Umbilical cord (tissue), 2 donors: ENCODE measurements at places on chromosomes 1 and 21. TPM values are rescaled to one million over a fixed set of nuclear protein-coding genes. Genes with fewer than 3 reads are reported as not detected.

DNA sequence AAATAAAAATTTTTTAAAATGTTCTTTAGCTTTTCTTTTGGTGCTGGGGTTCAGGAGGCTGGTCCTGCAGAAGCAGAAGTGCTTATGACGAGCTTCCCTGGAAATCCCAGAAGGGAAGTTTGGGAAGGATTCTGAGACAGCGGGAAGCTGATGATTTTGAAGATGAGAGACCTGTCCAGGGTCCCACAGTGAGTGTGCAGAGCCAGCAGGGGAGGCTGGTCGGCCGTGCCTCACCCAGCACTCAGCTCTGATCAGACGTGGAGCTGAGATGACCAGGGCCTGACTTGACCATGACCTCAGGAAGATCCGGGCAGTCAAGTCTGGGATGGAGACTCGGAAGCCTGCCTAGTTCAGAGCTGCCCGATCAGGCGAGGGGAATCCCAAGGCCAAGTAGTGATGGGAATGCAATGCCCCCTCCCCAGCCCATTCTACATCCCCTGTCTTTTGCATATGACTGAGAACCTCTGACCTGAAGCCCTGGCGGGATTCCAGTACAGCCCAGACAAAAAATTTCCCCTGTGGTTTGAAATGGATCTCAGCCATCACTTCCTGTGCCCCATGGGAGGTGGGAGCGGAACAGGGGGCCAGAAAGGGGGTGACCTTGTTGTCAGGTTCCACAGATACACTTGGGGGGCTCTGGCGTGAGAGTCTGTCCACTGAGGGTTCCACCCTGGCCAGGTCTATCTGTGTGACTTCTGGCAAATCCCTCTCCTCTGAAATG lies 96.8 kb upstream of the RUNX3 start:
- no peak for DNase-seq

GRCh38 chr1:220137019-220137786 lies 43.3 kb downstream of the IARS2 start:
- peak; percentile 37 for DNase-seq

- DNase-seq = no peak
Measured at GRCh38 chr1:157134442-157134841, 3.8 kb downstream of the ETV3 start.

GRCh38 chr1:231983588-231984193 lies 357.1 kb downstream of the DISC1 start:
- DNase-seq = no peak

GRCh38 chr1:96520579-96520947 lies 201.0 kb upstream of the PTBP2 start:
- DNase-seq = peak; percentile 73

DNA sequence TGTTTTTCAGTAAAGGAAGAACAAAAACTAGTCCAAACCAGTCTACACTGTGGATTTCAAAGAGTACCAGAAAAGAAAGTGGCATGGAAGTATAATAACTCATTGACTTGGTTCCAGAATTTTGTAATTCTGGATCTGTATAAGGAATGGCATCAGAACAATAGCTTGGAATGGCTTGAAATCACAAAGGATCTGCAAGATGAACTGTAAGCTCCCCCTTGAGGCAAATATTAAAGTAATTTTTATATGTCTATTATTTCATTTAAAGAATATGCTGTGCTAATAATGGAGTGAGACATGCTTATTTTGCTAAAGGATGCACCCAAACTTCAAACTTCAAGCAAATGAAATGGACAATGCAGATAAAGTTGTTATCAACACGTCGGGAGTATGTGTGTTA lies 21.3 kb downstream of the CHODL start:
- no peak for DNase-seq

GRCh38 chr1:98881901-98882300 lies 122.8 kb downstream of the PLPPR5 start:
- no peak for DNase-seq

- no peak for DNase-seq
Measured at GRCh38 chr1:240503558-240503957, 108.4 kb downstream of the GREM2 start.

DNA sequence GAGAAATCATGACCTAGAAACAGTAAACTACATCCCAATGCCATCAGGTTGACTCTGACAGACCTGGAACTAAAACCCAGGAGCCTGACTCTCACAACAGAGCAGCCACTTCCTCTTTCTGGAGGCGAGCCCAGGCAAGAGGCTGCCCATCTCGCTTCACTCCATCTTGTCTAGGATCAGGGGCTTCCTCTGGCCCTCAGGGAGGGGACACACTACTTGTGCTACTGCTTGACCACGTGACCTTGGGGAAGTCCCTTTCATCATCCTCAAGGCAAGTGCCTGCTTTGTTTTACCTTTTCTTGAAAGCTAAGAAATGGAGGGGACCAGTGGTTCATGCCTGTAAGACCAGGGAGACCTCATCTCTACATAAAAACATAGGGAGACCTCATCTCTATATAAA lies 2.6 kb upstream of the TENT5B start:
- no peak for DNase-seq

DNA sequence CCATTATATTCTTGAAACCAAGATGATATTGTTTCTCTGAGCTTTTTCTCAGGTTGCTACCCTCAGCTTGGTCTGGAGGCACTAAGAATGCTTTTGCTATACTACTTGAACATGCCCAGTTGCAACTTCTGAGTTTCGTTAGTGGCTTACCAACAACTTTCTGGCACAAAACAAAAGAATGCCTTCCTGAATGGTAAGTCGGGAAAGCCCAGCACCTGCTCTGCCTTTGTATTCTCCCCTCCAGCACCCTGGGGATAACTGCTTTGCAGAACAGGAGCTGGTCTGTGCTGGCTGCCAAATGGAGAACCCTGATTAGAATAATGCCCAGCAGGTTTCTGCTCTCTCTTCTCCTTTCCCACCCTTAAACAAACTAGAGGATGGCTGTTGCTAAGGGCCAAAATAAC lies 149.3 kb downstream of the TGFB2 start:
- no peak for DNase-seq

DNA sequence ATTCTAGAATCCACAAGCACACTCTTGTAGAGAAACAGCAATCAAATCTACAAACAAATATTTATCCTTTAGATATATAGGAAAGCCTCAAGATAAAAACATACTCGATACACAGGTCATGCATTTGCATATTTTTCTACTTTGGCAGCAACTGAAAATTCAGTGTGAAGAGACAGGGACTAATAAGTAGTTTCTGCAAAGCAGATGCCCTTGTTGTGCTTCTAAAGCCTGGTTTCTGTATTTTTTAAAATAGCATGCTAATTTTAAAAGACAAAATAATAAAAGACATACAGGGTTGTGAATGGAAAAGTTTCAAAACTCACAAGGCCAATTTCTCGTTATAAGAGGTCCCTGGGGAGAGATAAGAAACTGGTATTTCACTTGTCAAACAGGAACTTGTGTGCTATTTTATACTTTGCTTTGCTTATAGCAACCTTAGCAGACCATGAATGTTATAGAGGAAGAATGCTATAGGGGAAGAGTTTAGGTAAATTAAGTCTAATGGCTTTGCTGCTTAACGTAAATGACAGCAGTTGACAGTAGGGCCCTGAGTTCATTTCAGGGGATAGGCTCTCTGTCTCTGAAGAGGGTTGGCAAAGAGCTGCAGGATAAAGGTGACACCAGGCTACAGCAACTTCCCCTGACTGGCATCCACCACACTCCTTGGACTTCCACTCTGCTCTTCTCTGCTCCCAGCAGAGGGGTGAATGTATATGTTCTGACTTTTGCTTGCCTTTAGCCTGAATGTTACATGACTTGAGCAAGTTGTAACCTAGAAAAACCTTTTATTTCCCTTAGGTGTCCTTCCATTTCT lies 9.4 kb upstream of the RGS13 start:
- DNase-seq = peak; percentile 36

- no peak for DNase-seq
Measured at GRCh38 chr21:36174780-36175179, 18.2 kb downstream of the DOP1B start.

DNA sequence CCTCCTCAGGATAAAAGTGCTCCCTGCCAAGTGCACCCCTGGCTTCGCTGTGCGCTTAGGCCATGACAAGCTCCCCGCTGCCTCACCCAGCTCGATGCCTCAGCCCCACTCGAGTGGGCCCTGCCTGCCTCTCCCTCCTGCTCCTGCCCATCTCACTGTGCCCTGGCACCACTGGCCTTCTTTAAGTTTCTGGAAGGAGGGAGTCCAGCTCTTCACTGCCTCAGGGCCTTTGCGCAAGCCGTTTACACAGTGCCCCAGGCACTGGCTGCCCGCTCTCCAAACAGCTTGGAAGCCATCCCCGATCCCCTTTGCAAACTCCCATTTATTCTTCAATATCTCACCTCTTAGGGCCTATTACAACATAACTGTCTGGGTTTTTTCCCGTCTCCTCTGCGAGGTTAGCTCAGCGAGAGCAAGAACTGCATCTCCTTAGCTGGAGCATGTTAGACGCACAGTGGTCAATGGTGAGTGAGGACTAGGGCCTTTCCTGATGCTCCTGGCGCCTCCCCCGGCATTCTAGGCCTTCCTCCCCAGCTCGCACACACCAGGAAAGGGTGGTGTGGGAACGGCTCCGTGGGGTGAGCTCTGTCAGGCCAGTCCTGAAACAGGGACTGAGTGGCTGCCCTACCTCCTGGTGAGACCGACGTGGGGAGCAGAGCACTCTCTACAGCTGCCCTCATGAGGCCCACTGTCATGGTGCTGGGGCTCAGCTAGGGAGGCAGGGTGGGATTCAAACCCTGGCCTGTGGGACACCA lies 31.9 kb downstream of the PODN start:
- no peak for DNase-seq

DNA sequence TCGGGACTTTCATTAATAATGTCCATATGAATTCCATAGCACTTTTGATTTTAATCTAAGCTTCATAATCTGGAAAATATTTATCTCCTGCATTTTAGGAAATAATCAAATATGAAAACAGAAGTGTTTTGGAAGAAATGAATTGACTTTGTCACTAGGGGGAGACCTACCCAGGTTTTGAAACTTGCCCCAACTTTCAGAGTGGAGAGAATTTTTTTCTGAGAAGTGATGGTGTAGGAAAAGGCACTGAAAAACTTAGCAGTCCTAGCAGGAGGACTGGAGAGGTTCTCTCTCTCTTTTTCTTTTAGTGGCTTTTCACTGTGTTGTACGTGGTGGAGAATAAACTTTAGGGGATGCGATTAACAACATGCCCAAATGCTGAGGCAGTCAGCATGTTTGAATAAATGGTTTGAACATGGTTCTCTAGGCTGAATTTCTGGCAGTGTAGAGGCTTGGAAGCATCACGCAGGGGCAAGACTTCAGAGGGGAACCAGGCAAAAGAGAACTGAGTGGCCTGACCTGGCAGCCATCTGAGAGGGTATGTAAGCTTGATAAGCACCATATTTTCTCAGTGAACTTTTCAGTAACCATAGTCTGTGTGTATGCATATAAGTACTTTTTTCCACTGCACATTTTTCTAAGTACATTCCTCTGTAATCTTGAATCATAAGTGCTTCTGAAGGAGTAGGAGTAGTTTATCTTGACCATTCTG lies 68.3 kb upstream of the NEK7 start:
- DNase-seq = peak; percentile 83

DNA sequence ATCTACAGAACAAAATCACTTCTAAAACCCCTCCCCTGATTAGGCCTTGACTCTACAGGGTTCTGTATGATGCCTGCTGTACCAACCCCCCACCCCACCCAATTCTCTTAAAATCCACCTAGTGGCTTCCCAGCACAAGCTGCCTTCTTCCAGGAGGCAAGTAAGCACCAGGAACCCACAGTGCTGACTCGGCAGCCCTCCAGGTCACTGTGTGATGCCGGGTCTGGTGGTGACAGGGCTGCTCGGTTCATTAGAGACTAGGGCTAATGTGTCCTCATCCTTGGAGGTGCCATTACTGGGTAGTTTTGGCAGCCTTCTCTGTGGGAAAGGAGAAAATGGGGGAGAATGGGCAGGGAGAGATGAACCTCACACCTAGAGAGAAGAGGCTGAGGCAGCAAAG lies 363.5 kb downstream of the PTPRU start:
- DNase-seq = no peak

DNA sequence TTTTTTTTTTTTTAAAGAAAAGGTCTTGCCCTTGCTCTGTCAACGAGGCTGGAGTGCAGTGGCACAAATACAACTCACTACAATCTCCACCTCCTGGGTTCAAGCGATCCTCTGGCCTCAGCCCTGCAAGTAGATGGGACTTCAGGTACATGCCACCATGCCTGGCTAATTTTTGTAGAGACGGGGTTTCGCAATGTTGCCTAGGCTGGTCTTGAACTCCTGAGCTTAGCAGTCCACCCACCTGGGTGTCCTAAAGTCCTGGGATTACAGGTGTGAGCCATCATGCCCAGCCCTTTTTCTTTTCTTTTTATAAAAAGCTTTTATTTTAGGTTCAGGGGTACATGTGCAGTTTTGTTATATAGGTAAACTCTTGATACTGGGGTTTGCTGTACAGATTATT lies 47.2 kb downstream of the TLR5 start:
- DNase-seq = no peak

DNA sequence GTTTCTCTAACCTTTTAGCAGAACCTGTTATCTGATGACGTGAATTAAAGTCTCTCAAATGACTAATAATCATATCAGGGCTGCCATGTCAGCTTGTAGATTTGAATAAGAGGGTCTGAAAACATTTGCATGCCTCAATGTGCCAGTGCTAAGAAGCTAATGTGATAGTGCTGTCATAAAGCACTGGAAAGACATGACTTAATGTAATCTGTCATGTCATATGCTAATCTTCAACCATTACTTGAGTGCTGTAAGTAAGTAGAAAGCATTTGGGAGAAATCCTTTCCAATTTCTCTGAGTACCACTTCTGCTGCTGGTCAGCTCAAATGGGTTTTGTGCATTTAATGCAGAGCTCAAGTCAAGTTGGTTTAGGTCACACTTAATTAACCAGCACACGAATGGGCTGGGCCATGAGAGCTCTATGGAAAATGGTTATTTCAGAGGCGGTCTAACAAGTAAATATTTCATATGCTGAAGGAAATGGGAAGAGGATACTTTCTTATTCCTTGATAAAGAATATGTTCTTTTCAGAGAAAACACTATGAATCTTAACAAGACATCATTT lies 609.2 kb downstream of the LMO4 start:
- DNase-seq = no peak

- DNase-seq = no peak
Measured at GRCh38 chr1:116764466-116764898, 10.3 kb downstream of the CD2 start.

Gene AMY1C
- total RNA-seq = not detected

Gene CNR2
- under 0.01 TPM for total RNA-seq

Gene ROR1
- total RNA-seq = 22.4 TPM

Gene LY9
- total RNA-seq = 11.6 TPM

Gene GPATCH2
- total RNA-seq = 24.6 TPM

Gene HSD3B2
- total RNA-seq = 2.9 TPM

Gene ACOT11
- 12.5 TPM for total RNA-seq

Gene RAB3B
- total RNA-seq = 2.4 TPM

Gene KCNQ4
- total RNA-seq = 3.4 TPM

Gene BCAS2
- 32.5 TPM for total RNA-seq

Gene OR2T35
- total RNA-seq = 7.2 TPM
